ENCODE measurements at places on chromosomes 5 and 9.

DNA sequence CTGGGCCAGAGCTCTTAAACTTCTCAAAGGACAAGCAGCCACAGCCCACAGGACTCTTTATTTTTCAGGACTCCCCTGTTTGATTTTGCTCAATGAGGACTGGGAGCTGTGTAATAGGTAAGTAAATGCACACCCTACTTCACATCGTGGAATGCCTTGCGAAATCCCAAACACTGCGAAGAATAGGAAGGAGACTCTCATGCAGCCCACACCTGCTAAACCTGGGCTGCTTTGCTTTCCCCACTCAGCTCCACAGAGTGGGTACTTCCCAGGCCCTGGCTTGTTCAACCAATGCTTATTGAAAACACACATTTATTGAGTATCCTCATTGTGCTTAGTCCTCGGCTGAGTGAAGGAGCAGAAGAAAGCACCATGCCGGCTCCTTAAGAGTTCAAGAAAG is 103.3 kb upstream of the FSTL4 start:
- no peak for DNase-seq

GRCh38 chr5:109125755-109126429 is 283.9 kb downstream of the PJA2 start:
- DNase-seq = no peak

DNA sequence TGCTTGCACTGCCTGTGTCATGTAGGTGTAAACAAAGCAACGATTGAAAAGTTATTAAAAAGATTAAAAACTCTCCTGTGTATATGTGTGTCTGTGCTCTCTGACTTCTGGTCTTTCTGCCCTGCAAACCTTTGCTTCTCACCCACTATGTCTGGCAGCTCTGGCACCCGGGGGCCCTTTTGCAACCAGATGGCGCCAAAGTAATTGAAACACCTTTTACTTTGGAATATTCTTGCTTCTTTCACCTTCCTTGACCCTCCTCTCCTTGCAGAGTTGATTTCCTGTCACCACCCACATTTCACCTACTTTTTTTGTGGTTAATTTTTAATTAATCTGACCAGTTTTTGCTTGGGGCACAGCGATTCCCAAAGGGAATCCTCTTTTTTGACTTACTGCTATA is 275.5 kb downstream of the ARHGEF28 start:
- no peak for DNase-seq

DNA sequence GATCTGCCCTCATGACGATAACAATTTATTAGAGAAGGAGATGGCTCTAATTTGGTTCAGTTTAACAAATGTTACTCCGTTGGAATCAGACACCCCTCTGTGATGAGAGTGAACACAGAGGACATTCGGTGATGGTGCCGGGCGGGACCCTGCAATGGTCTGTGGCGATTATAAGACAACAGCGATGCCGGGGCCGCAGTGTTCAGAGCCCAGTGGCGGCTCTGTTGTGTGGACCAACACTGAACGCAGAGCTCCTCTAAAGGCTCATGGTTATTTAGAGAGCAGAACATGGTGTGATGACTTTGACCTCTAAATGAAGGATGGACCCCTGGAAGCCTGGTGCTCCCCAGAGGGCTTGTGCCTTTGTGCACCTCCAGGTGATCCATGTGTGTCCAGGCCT is 21.2 kb downstream of the UBE2QL1 start:
- no peak for DNase-seq

DNA sequence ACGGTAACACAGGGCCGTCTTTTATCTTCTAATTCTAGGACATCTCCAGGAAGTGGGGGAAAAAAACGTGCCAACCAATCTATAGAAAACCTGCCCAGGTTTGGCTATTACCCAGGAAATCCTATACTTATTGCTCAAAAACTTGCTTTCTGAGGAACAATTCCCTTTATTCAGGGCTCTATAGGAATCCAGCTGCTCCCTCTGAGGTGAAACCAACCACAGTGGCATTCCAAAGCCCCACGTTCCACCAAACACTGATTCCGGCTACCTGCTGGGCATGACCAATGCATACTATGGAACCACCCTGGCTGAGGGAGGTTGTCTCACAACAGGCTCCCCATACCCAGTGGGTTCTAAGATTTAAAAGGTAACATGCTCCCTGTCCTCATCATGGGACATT is 57.6 kb downstream of the GLIS3 start:
- no peak for DNase-seq

DNA sequence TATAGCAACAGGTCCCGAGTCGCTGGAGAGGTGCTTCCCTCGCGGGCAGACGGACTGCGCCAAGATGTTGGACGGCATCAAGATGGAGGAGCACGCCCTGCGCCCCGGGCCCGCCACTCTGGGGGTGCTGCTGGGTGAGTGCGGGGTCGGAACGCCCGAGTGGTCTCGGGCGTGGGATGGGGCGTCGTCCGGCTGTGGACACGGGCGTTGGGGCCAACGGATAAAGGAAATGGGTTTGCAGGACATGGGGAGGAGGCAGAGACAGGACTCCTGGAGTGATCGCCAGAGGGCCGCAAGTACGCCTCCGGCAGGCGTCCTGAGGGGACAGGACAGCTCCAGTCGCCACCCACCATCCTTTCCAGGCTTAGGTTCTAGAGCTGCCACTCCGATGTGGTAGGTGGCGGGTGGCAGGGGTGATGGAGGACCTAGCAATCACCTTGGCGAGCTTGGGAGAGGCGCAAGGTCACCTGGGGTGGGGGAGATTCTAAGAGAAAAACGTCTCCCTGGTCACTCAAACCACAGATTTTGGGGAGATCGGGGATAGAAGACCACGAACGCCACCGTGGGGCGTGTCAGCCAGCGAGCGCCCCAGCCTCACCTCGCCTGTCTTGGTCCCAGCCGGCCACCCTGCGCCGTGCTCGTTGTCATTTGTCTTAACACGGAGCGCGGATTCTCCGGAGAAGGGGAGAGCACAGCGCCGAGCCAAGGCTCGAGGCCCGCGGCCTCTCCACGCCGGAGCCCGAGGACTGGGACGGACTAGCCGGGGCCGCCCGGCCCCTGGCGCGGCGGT is 922 bp downstream of the LMX1B start:
- DNase-seq = no peak

DNA sequence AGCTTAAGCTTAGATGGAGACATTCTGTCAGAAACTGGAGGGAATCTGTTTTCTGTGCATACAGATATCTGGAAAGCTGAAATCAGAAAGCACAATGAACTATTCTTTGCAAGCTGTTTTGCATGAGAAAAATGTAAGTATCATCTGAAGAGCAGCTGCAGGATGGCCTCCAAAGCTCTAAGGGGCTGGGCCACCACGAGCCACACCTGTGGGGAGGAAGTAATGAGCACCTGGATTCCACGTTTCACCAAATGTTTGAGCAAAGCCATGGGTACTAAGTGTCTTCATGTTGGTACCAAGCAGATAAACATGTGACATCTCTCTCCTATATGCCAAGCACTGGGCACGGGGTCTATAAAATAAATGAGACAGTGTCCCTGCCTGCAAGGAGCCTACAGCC is 199.3 kb downstream of the TTLL11 start:
- DNase-seq = no peak

GRCh38 chr9:107466826-107467225 is 22.7 kb downstream of the KLF4 start:
- DNase-seq = no peak

- no peak for DNase-seq
Observed at GRCh38 chr9:95721061-95721531, 154.4 kb upstream of the ERCC6L2 start.

DNA sequence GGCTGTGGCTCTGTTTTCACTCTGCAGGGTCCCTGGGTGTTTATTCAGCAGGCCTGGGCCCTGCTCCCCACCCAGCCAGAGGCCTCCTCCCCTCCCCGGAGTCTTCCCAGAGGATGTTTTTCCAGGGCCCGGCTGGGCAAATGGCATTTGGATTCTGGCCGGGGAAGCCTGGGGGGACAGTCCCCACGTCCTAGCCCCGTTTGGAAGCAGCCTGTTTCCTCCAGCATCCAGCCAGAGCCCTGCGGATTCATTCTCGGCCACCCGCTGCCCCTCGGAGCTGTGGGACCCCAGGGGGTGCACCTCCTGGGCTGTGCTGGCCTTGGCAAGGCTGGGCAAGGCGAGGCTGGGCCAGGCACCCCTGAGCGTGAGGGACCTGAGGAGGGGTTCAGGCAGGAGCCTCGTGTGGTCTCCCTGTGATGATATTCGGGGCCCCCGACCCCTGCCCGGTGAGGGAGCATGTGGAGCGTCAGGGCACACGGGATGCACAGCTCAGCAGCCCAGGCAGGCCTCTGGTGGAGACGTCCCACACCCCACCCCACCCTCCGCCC is 48.8 kb upstream of the EGFL7 start:
- DNase-seq = no peak

GRCh38 chr5:174706997-174707572 is 17.3 kb upstream of the MSX2 start:
- no peak for DNase-seq

DNA sequence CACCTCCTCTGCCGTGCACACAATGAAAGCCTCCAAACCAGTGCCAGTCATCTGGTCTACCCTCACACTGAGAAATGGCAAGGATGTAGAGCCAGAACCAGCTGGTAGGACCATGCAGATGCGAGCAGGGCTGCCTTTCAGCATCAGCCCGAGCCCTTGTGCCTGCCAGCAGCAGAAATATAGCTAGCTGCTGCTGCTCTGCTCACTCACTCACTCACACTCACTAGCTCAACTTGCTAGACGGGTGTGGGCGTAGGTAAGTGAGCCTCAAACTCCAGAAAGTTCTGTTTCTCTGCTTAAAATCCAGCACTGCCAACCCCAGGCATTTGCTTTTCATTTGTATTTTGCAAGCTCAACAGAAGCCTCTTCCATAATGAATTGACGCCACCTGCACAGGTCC is 114.0 kb downstream of the DRD1 start:
- DNase-seq = no peak

GRCh38 chr9:83596899-83597504 is 25.9 kb upstream of the IDNK start:
- DNase-seq = no peak

- DNase-seq = no peak
Observed at GRCh38 chr5:67173959-67174358, 22.6 kb downstream of the CD180 start.

DNA sequence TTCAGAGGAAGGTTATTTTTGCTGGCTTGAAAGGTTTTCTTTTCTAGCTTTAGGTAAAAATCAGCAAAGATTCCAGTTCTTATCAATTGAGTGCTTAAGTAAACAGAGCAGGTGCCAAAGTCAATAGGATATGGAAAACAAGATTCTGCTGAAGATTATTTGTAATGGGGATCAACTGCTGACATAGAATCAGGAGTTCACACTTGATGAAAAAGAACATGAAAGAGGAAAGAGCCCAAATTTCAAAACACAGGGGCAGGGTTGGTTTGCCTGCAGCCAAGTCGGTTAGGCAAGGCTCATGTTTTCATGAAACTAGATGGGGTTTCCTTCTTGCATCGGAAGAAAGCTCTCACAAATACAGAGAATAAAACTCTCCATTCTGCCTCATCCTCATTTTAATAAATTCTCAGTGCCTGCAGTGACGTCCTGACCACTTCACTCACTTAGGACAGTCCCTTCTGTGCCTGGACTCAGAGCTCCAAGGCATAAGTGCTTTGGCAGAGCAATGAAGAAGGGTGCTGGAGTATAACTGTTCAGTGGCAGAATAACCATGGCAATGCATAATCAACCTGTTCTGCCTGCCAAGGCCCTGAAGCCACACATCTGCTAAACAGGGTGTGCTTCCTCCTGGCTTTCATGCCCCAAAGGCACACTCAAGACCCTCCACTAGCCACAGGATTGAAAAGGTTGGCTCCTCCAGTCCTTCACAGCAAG is 179.6 kb downstream of the GNAQ start:
- no peak for DNase-seq

DNA sequence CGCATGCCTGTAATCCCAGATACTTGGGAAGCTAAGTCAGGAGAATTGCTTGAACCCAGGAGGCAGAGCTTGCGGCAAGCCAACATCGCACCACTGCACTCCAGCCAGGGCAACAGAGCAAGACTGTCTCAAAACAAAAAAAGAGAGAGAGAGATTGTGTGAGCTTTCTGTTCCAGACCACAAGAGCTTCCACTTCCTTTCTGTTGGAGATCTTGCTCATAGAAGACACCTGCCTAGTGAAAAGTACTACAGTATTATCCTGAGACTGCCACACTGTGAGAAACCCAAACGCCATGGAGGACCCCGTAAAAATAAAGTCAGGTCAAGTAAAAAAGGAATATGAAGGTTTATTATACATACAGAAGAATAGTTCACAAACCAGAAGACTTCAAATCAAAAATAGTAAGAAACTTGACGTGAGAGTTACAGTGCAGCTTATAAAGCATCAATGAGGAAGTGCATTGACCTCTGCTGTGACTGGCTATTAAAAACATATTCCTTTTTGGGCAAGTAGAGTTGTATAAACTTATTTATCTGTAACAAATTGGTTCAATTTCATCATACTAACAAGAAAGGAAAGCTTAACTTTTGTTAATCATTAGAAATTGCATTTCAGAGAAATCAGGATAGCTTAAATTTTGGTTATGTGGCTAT is 4.3 kb upstream of the EMB start:
- DNase-seq = peak; percentile 26

DNA sequence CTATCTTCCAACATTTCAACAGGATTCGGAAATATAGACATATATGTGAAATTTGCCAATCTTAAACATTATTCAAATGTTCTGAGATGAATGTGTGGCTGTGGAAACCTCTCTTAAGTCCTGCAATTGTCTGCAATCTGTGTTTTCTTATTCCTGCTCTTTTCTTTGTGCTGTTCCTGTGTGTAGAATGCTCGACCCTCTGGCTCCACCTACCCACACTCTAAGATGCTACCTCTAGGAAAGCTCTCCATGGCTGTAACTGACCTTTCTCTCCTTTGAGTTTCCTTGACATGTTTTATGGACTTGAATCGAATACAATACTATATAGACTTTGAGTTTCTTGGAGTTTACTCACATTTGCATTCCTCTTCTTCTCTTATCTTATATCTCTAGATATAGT is 120.6 kb upstream of the ASTN2 start:
- DNase-seq = no peak

DNA sequence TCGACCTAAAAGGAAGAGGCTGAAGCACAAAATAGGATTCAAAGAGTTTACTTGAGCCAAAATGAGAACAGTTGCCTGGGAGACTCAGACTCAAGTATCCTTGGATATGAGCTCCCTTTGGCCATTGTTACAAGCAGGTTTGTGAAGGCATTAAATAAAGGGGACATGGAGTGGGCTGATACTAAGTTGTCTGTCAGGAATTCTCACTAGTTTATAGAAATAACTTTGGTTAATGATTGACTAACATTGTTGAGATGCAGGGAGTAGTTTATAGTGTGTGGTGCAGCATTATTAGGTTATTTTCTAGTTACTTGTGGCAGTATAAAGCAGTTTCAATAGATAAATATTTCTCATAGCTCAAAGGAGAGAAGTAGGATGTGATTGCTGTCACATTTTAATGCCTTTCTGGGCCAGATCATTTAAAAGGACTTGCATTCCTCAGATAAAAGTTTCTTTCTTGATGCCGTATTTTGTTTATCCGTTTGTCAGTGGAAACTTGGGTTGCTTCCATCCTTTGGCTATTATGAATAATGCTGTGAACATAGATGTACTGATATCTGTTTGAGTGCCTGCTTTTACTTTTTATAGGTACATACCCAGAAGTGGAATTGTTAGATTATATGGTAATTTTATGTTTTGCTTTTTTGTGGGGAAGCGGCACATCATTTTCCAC is 9.1 kb downstream of the AP3S1 start:
- no peak for DNase-seq
